ENCODE measurements at places on chromosomes 2 and 18.

GRCh38 chr2:11379558-11379957, 35.1 kb upstream of the ROCK2 start:
- DNase-seq, result no peak

GRCh38 chr2:153059338-153060052, 341.1 kb downstream of the ARL6IP6 start:
- DNase-seq, result no peak

DNA sequence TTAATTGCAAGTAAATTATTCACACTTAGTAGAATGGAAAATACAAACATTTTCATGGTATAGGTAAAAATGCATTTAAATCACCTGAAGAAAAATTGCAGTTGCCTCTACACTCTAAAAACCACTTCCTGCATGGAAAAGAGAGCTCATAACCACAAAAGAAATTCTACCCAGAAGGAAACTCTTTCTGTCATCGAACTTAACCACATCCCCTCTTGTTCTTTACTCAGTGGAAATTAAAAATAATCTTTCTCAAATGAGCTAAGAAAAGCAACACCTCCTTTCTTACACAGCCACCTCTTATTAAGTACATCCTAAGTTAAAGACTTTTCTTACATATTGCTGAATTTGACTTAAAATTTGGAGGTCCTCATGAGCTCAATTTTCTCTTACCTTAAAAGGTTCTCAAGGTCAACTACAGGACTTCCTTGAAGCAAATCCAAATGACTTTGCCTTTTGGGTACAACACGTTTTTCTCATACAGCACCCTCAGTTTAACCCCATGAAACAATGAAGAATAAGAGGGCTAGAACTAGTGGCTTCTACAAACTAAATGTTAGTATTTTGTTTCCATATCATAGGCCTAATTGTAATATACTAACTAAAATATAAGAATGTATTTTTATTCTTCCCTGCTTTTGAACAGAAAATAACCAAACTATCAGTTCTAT, 109.1 kb upstream of the CRIM1 start:
- no peak for DNase-seq

DNA sequence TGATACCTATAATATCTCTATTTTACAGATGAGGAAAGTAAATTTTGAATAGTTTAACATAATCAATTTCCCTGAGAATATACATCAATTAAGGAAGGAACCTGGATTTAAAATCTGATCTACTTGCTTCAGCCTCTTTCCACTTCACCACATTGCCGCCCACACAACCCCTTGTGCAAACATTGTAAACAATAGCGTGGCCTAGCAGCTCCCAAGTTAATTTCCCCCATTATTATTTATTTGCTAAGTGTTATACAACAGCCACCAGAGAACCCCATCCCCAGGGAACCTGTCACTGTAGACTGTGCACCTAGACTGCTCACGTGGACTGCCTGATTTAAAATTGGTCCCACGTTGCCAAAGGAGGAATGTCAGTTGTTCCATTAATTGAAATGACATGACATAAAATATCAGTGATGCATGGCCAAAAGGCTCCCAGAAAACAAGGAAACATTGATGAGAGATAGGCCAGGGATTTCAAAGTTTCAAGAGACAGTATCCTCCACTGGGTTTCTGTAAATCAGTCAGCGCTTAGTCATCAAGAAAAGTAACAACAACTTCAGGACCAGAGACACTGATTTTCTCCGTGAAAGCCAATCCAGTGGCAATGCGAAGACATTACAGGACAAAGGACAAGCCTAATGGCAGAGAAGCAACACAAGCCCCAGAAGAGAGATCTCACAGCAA, 41.3 kb downstream of the SCG2 start:
- DNase-seq, result no peak

DNA sequence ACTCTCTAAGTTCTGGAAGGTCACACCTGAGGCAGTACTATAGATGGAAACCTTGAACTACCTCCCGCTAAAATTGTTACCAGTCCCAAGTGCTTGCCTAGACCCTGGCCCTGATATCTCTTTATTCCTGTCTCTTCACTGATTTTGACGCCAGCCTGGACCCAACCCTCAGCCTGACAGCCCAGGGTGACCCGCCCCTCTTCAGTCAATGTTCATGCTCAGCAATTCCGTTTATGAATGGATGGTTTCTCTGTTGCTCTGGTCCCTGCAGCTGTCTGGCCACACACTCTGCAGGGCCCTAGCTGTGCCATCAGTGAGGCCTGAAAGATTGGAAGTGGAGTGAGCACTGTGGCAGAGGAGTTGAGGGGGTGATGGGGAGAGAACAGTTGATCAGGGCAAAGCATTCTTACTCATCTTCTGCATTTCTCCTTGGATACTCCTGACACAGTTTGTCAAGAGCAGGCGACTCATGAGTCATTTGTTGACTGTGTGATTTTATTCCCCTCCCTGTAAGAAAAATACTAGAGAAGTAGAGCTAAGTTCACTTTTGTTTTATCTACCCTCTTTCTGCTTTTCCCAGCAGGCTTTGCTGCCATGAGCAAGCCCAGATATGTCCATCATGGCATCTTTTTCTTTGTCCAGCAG, 46.0 kb downstream of the NPAS2 start:
- no peak for DNase-seq

- DNase-seq, result no peak
These were observed 58.8 kb upstream of the LYPD6 start for GRCh38 chr2:149271575-149271974.

DNA sequence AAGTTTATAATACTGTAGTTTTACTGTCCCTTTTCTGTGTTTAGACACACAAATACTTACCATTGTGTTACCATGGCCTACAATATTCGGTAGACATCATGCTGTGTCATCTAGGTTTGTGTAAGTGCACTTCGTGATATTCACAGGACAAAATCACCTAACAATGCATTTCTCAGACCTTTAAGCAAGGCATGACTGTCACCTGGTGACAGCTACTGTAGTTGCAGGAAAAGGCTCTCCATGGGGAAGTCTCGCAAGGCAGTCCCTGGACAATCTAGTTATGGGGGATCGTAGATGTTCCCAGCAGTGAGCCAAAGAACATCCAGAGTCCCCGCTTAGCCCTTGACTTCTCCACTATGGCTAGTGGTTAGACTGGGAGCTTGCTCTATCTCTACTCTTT, 73.1 kb downstream of the EIF2AK3 start:
- DNase-seq, result peak; percentile 24

DNA sequence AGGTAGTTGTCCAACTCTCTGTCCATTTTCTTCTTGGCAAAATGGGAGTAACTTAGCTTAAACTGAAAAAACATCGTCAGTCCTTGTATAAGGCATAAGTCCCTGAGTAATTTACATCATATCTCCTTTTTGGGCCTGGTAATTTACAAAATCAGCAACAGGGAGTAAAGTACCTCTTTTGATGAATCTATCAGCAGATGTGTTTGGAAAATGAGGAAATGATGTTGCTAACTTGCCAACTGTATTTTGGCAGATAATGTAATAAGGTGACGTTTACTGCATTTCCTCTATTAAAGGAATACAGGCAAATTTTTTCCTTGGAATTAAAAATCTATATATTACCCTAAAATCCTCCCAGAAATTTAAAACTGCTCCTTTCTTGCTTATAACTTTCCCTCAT, 29.2 kb downstream of the ANKRD44 start:
- DNase-seq, result no peak

GRCh38 chr2:45753381-45753780, 101.9 kb downstream of the PRKCE start:
- DNase-seq, result no peak

GRCh38 chr2:202743613-202744012, 108.8 kb downstream of the FAM117B start:
- no peak for DNase-seq

DNA sequence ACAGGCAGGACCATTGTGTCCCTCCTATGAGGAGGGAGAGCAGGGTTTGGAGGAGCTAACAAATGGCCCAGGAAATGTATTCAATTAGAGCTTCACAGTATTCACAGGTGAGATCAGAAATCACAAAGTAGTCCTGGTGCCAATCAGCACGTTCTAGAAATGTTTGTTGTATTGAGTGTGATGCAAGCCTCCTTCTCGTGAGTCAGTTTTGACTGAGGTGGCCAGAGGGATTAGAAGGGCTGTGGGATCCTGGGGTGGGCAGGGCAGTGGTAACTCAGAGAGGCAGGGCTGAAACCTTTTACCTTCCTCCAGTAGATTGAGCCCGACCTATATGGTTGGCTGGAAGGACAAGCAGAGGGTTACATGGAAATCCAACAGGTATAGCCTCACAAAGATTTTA, 95.0 kb downstream of the BOD1L2 start:
- no peak for DNase-seq

GRCh38 chr2:186592137-186592875, 2.5 kb downstream of the ITGAV start:
- DNase-seq, result no peak

- DNase-seq, result no peak
These were observed 94.2 kb upstream of the FSHR start for GRCh38 chr2:49248506-49248905.

GRCh38 chr2:241068942-241069810, 32.9 kb downstream of the MTERF4 start:
- no peak for DNase-seq

- peak; percentile 35 for DNase-seq
These were observed 51.9 kb downstream of the SLC4A1AP start for GRCh38 chr2:27715318-27716210.

DNA sequence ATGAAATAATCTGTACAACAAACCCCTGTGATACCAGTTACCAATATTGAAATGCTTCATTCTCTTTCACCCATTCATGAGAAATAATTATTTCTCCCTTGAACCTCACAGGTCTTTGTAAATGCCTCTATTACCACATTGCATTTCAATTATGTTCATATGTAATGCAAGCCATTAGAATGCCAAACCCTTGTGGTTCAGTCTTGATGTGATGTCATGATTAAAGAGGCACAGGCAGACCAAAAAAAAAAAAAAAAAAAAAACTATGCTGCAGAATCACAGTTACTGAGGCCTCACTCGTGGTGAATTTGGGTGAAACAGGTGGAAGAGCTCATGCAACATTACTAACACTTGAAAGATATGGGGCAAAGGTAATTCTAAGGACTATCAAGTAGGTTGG, 9.4 kb upstream of the EPG5 start:
- no peak for DNase-seq

GRCh38 chr2:216694082-216694825, 1.1 kb downstream of the IGFBP5 start:
- DNase-seq, result peak; percentile 77

GRCh38 chr18:78978349-78979055, 1.1 kb upstream of the SALL3 start:
- peak; percentile 48 for DNase-seq

GRCh38 chr2:152395572-152395971, 60.6 kb downstream of the FMNL2 start:
- no peak for DNase-seq

DNA sequence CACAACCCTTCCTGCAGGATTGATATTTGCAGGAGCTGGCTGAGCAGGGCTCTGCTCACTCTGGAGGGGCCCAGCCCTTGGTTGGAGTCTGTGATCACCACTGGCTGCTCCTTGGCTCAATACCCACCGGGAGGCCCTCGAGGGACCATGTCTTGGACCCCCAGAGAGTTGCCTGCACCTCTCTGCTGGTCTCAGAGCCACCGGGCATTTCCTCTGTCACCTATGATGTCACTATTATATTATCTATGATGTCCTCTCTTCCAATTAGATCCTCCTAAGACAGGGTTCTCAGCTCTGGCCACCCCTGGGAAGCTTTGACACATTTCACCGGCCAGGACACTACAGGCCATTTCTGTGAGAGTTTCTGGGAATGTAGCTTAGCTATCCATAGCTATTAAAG, 113.1 kb downstream of the PDCL3 start:
- no peak for DNase-seq

DNA sequence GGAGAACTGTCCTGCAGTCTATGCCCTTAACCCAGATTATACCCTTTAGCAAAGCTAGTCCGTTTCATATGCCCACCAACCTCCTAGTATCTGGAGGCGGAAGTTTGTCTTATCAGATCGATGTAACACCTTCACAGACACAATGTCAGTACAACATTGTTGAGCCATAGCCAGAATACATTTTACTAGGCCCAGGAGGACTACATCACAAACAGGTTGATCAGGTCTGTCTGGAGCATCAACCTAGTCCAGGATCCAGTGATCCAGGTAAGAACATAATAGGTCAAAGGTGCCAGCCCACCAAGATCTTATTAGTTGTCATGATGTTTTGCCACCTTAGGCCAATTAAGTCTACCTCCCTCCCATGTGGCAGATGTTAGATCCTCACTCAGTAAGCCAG, 2.0 kb upstream of the TPRKB start:
- DNase-seq, result no peak

- DNase-seq, result no peak
These were observed 2.2 kb upstream of the SSB start for GRCh38 chr2:169796441-169796840.

DNA sequence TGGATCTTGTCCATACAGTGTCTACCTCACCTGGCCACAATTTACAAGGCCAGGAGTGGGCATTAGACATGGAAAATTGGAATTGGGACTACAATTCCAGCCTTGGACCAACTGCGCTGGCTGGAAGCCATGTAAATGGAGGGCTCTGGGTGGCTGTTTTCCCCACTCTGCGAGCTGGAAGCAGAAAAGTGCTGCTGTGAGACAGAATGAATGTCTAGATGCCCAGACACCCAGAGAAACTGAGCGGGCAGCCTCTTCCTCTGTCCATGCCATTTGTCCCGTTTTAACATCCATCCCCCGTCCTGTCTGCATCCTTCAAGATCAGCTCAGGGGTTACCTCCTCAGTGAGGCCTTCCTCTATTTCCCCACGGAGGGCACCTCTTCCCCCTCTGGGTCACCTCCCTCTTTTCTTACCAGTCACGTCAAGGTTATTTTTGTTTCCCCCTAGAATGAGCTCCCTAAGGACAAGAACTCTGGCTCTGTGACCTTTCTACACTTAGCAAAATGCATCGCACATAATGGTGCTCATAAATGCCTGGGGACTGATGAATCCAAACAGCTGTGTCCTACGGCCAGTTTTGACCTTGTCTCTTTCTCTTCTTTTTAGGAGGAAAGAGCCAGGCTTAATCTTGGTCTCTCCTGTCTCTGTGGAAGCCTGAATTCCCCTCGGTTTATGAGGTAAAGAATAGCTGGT, 41.2 kb downstream of the MCFD2 start:
- no peak for DNase-seq

GRCh38 chr2:44789971-44790721, 151.4 kb upstream of the SIX3 start:
- no peak for DNase-seq

- no peak for DNase-seq
These were observed 140.7 kb downstream of the ACOXL start for GRCh38 chr2:110873056-110873502.

DNA sequence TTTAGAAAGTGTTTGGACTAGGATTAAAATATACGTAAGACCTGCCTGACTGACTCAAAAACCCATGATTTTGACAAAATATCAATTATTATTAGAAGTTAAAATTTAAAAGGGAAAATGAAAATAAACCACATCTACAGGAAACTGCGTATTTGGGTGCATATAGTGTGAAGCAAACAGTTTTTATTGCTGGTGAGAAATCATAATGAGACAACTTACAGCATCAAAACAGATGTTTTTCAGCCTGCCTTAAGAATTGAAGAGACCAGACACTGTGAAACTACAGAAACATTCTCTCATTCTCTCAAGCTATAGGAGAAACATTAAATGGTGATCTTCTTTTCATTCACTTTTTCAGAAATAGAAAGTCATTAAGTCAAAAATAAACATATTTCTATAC, 62.9 kb downstream of the RAD51AP2 start:
- no peak for DNase-seq

GRCh38 chr2:159326569-159327255, 40.2 kb upstream of the WDSUB1 start:
- DNase-seq, result no peak

GRCh38 chr2:30218814-30219213, 12.5 kb upstream of the LBH start:
- no peak for DNase-seq

Measured in WTC11 (cell line).